ENCODE measurements at places on chromosomes 12 and 14.

DNA sequence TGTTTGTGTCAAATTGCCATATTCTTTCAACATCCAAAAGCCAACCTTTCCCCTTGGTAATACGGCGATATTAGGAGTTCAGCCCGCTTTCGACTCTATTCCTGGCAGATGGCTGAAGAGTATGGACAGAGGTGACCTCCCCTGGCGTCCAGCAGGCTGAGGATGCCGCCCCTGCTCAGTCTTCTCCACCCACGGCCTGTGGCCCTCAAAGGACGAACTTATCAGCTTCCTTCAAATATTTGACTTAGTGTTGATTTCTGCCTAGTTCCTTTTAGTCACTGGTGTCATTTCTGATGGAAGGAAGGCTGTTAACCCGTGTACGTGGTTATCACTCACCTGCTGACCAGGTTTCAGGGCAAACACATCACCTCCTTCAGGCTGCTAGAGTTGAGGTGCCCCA, 65.0 kb downstream of the TESC start:
- no peak for DNase-seq

GRCh38 chr12:94674835-94675234, 24.5 kb upstream of the TMCC3 start:
- no peak for DNase-seq

- no peak for DNase-seq
Observed at GRCh38 chr14:55129086-55129427, at the start of gene LGALS3. Gene LGALS3, plus strand, starts transcription at chr14:55129252. Its CDS starts 8,122 bp downstream, at chr14:55137374.

- no peak for DNase-seq
Observed at GRCh38 chr12:132154341-132154761, 10.1 kb downstream of the NOC4L start.

Data from nucleus accumbens (tissue), 56 donors.